NCI-H526 treated with DMSO at 0.1 percent for 48 hours (cell line): ENCODE measurements at places on chromosomes 3 and 15.
A peak's percentile ranks its signal among the peaks of the same experiment; 100 is the strongest.

DNA sequence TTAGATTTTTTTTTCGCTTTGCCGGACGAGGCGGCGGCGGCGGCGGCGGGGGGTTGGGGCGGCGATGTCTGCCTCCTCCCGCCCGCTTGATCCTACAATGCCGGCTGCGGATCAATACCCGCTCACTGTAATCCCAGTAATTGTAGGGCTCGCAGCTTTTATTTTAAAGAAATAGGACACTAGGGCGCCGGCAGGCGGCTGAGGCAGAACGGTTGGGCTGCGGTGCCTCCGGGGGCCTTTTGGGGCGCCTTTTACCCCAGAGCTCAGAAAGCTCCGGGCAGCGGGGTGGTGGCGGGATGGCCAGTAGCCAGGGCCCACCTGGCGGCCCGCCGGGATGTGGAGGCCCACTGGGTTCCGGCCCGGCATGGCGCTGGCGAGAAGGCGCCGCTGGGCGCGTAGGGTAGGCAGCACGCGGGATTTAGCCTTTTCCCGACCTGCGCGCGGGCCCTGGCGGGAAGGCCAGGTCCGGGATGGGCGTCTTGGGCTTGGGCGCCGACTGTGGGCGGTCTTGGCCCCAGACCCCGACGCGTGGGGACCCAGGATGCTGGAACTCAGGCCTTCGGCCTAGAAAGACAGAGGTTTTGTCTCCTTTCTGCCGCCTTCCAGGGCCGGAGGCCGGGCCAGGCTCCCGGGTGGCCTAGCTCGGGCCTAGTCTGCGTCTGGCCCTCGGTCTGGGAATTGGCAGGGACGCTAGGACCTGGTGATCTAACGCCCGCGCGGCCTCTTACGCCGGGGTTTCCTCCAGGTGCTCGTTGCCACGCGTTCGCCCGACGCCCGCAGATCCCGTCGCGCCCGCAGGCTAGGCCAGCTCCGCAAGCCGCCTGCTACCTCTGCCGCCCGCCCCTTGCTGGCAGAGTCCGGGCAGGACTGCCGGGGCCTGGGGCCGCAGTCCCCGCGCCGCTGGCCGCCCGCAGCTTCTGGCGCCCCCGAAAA is 15.5 kb upstream of the ONECUT1 start:
- DNase-seq: no peak

- peak; percentile 65 for DNase-seq
Observed at GRCh38 chr15:90101969-90102890, at the start of gene IDH2. IDH2 (minus strand) TSS chr15:90102468; CDS start chr15:90102390, 78 bp downstream.

DNA sequence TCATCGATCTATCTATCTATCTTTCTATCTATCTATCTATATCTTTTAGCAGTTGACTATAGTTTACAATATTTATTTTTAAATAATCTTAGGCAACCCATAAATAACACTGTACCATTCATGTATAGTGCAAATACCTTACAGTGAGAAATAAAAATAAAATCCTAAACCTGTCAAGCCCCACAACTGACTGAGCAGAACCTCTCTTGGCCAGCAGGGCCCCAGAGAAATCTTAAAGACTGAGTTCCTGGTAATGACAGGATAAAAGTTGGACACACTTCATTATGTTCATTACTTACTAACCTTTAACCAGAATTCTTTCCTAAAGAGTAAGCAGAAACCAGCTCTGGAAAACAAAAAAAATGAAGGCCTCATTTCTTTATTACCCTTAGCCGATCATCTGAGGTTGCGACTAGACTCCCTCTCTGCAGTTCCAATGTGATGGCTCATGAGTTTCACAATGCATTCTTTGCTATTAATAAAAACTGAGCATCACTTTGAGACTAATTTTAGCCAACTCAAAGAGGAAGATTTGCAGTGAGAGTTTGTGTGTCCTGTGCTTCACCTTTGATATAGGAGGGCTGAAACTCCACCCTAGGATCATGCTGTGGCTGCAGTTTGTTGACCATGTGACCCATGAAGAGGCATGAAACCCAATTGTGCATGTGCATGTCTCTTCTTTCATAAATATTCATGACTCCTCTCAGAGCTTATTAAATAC is 1072.0 kb downstream of the NSUN3 start:
- no peak for DNase-seq

DNA sequence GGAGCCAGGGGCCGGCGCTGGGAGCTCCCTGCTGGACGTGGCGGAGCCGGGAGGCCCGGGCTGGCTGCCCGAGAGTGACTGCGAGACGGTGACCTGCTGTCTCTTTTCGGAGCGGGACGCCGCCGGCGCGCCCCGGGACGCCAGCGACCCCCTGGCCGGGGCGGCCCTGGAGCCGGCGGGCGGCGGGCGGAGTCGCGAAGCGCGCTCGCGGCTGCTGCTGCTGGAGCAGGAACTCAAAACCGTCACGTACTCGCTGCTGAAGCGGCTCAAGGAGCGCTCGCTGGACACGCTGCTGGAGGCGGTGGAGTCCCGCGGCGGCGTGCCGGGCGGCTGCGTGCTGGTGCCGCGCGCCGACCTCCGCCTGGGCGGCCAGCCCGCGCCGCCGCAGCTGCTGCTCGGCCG is 1.5 kb downstream of the SMAD6 start:
- peak; percentile 7 for DNase-seq

DNA sequence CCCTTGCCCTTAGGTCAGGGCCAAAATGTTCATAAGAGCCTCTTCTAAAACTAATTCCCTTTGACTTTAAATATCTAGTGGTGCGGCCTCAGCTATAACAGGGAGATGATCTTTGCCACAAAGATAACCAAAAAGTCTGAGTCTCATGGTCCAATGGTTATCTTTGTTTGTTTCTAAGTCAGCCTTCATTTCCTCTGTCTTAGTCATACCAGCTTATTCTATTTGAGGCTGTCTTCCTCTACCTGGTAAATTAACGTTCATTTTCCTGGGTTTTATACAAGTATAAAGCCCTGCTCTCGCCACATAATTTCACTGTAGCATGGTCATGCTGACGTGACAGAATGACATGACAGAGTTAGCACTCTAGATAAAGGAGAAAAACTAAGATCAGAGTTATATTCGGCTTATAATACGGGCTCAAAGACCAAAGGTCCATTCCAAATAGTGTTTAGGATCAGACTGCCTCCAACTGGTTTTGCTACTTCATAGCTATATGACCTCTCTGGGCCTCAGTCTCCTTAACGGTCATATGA is 18.4 kb downstream of the ZNF860 start:
- no peak for DNase-seq

- no peak for DNase-seq
Observed at GRCh38 chr3:37526511-37526910, 335.2 kb upstream of the CTDSPL start.
